ENCODE measurements at places on chromosomes 11 and 22. TPM values are rescaled to one million over a fixed set of nuclear protein-coding genes. Genes with fewer than 3 reads are reported as not detected.

DNA sequence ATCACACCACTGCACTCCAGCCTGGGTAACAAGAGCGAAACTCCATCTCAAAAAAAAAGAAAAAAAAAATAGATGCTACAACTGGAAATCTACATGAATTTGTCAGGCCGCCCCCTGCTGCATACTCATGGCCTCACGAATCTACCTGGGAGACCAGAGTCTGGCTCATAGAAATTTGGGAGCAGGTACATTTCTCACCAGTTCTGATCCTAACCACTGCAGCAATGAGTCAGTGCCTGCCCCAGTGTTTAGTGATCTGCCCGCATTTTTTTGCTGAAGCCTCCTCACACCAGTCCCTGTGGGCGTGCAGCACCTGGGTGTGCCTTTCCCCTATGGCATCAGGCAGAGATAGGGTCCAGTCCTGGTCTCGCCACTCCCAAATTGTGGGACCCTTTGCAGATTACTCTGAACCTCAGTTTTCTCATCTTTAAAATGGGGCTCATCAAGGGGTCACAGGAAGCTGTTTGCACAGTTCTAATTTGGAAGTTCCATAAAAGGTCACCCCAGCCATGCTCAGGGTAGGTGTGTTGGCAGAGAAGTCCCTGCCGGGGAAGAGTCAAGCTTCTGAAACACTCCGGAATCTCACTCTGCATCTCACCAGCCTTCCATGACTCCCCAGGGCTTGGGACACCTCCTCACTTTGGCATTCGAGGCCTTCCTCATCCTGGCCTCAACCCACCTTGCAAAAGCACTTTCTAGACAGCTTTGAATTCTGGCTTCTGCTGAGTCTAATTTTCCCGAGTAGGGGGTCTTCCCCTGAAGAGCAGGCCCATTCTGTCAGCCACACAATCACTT, 39.3 kb upstream of the LINC01488 start:
- no peaks in the 10 kb centered on the region for H3K36me3 ChIP-seq
- no peak for DNase-seq
- no peak overlapping the region for H3K27ac ChIP-seq
- no peak overlapping the region for H3K4me3 ChIP-seq
- no peaks in the 10 kb centered on the region for H3K27me3 ChIP-seq

GRCh38 chr11:26219183-26220117, 112.5 kb upstream of the ANO3 start:
- H3K4me1 ChIP-seq: no peaks in the 10 kb centered on the region
- no peaks in the 10 kb centered on the region for H3K36me3 ChIP-seq
- no peaks in the 10 kb centered on the region for H3K27me3 ChIP-seq
- DNase-seq: no peak

DNA sequence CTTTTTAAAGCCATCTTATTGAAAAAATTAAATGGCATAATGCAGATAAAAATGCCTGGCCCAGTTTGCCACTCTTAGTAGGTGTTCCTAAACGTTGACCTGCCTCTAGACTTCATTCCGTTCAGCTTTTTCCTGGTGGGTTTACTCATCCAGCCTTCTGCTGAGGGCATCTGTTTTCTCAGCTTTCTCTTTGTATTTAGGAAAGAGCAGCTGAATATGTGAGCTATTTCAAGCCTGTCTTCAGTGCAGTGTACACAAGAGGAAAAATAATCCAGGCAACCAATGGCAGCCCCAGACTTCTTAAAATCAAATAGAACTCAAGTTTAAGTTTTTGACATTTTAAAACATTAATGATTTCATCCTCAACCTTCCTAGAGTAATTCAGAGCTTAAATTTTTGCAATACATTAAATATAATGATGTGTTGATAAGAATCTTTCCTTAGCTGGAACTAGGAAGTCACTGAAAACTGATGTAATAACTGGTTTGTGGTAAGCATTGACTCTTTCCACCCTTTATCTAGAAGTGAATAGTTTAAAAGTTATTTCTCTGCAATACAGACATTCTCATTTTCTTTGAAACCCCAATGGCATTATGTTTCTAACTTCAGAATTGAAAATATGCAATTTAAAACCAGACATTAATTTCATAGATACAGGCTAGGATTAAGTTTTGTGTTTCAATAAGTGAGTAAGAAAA, 165.4 kb downstream of the AASDHPPT start:
- H3K27me3 ChIP-seq: no peaks in the 10 kb centered on the region
- H3K4me1 ChIP-seq: no peaks in the 10 kb centered on the region
- H3K36me3 ChIP-seq: no peaks in the 10 kb centered on the region
- no peak overlapping the region for H3K27ac ChIP-seq

- DNase-seq: no peak
- no peak overlapping the region for H3K4me3 ChIP-seq
- H3K4me1 ChIP-seq: no peaks in the 10 kb centered on the region
- H3K36me3 ChIP-seq: no peaks in the 10 kb centered on the region
- no peaks in the 10 kb centered on the region for H3K27me3 ChIP-seq
Measured at GRCh38 chr22:37529652-37530345, 10.6 kb upstream of the CARD10 start.

MIOX gene
- total RNA-seq: not detected

CCDC87 gene
- 0.68 TPM for total RNA-seq

BMAL1 gene
- total RNA-seq: 21.8 TPM

GLYAT gene
- not detected for total RNA-seq

SGSM1 gene
- total RNA-seq: 6.8 TPM
